ENCODE measurements at places on chromosomes 6 and 20.

GRCh38 chr6:87139236-87139635 is 16.1 kb upstream of the ZNF292 start:
- no peak for DNase-seq

DNA sequence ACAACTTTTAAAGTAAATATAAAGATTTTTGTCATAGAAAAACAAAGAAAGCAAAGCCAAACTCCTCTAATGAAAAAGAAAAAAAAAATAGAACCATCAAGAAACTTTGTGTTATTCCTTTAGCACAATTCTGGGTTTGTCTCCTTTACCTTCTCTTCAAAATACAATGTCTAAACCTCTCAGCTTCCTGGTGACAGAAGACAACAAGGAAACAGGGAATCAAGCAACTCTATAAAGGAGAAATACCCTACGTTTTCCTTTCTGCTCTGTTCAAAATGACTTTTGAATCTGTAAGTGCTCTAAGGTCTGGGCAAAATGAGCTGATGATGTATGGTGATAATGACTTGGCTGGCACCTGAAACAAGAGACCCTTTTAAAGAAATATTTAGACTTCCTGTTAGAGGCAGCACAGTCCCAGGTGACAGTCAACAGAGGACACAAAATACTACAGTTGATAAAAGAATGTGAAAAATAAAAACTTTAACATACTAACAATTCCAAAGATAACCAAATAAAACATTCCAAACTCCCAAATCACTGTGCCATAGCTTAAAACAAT is 101.4 kb downstream of the PRDM1 start:
- DNase-seq: no peak

- no peak for DNase-seq
Observed at GRCh38 chr6:136129365-136129764, 120.7 kb downstream of the MTFR2 start.

DNA sequence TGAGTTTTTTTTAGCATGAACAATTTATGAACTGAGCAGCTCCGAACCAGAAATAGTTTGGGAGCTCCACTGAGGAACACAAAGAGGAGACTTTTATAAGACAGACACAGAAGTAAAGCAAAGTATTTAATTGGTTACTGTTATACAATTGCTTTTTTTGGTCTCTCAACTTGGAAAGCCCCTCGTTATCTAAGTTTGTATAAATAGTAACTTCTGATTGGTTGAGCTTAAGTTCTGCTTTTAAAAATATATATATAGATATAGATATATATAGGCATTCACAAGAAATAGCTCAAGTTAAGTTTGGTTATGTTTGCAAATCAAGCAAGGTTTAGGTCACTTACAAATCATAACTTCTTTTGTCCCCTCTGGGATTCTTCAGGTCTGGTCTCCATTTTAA is 20.2 kb upstream of the NCR2 start:
- DNase-seq: no peak

DNA sequence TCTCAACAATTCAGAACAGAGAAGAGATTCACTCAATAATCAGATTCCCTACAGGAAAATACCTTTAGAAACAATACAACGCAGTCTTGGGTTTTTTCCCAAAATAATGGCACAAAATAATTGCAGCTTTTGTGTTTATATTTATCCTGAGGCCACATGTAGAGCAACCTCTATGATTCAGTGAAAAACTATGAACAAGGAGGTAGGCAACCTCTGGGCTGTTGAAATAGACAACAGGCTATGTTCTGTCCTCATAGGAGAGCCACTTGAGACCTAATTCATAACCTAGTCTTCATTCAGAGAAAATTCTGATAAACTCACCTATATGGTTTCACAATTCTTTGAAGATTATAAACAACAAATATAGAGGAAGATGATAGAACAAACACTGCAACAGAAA is 118.3 kb downstream of the KHDC1L start:
- DNase-seq: no peak

DNA sequence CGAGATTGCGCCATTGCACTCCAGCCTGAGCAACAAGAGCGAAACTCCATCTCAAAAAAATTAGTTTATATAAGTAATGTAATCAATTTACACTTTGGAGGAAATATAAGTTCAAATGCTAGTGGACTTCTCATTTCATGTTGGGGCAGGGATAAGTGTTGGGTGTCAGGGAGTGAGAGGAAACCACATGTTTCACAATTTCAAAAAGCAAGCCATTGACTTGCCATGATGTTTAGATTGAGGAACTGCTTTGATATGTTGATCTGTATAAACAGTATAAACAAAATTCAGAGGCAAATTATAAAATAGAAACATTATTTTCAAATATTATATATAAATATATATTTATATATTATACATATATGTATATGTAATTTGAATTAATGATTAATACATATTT is 42.7 kb downstream of the FILIP1 start:
- DNase-seq: no peak

- DNase-seq: peak; percentile 89
Observed at GRCh38 chr6:34223956-34224940, 12.4 kb upstream of the HMGA1 start.

Measured in stimulated activated CD4-positive, alpha-beta T cell treated with anti-CD3 and anti-CD28 coated beads, Interleukin-12 subunit alpha, Interleukin-12 subunit beta, amount 100 ng/mL, for 24 hours (primary cell).